ENCODE measurements at places on chromosomes 13 and 19. TPM values are rescaled to one million over a fixed set of nuclear protein-coding genes. Genes with fewer than 3 reads are reported as not detected.

DNA sequence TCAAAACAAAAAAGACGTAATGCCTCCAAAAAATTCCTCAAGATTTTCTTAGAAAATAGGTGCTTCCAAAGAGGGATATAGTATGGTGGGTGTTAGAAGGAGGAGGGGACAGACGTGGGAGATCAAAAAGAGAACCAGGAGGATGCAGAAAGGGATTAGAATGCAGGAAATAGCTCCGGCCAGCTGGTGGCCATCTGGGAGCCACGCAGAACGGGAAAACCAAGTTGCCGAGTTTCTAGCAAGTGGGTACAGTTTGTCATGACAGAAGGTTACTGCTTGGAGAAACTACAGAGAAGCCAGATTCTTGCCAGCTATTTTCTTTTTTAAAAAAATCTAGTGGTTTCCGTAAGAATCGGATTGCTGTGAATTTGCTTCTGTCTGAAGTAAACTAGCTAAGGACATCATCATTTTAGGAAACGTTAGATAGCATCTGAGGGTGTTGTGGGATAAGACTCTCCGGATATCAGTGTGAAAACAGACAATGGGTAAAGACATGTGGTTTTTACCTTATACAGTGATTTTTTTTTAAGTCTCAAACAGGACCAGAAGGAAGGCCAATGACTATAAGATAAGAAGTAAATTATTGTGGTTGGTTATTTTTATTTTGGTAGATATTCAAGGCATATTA is 104.9 kb downstream of the HSPH1 start:
- DNase-seq: no peak

DNA sequence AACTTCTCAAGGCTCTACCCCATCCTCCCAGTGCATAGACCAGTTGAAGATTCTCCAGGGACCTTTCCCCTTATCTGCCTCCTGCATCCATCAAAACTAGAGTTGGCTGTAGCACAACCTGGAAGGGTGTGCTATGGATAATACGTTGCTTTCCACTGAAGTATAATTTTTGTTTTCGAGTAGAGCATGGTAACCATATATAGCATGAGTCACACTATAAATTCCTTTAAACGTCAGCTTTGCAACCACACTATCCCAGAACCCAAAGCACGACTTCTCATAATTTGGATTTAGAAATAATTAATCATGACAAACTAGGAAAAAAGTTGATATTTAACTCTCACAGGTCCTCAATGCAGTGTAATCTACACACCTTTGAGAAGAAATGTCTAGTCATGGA is 138.3 kb upstream of the NBEA start:
- no peak for DNase-seq

- no peak for DNase-seq
Measured at GRCh38 chr13:75299246-75299645, 182.7 kb downstream of the TBC1D4 start.

DNA sequence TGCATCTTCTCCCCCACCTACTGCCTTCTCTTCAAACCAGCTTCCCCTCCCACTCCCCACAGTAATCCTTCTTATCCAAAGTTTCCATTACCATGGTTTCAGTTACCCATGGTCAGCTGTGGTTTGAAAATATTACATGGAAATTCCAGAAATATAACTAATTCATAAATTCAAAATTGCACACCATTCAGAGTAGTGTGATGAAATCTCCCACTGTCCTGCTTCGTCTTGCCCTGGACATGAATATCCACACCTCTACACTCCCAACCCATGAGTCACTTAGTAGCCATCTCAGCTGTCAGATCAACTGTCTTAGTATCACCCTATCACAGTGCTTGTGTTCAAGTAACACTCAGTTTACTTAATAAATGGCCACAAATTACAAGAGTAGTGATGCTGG is 3.8 kb upstream of the KCTD12 start:
- DNase-seq: no peak

DNA sequence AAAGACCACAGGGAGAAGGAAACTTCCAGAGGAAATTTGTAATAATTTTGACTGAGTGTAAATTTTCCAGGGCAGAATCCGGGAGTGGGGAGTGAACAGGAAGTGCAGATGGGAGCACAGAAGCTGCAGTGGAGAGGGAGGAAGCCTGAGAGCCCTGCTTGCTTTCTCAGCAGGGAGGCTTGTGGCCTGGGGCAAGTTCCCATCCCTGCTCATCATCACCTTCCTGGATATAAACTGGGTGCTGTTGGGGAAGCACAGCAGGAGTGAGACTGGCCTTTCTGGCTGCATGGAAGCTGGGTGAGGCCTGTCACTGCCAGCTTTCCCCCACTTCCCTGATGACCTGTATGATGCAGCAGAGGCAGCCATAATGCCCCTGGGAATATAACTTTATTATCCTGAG is 532.9 kb downstream of the SLITRK6 start:
- no peak for DNase-seq

DNA sequence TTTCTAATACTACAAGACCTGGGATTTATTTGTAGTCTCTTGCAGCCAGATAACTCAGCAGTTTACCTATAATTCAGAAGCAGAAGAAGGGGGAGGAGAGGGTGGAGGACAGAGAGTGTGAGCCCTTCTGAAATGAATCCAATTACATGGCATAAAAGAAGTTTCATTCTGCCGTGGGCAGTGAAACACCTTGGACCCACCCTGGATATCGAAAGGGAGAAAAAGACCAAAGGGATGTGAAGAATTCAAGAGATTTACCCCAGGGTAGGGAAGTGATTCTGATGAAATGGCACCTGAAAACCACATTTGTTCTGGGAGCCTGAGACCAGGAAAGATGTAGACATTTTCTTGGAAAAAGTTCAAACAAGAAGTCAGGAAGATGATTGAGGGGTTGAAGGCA is 140.9 kb downstream of the NDFIP2 start:
- no peak for DNase-seq

- no peak for DNase-seq
Measured at GRCh38 chr13:105365831-105366230, 1169.6 kb downstream of the EFNB2 start.

- no peak for DNase-seq
Measured at GRCh38 chr19:29323021-29323430, 110.1 kb upstream of the UQCRFS1 start.

Gene ZBTB32
- not detected for polyA plus RNA-seq

DNA sequence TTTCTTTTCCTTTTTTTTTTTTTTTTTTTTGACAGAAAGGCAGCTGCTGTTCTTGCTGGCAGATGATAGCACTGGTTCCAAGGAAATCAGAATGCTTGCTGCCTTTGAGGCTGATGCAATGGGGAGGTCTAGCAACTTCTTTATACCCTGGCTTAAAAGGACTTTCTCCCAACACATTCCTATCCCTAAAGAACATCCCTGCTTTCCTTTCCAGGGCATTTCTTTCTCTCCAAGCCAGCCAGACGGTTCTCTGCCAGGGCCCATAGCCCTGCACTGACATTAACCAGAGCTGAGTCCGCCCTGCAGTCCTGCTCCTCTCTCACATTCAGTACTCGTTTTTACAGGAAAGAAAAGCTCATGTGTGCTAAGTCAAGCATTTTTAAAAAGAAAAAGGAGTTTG is 133.9 kb upstream of the WASF3 start:
- no peak for DNase-seq

- no peak for DNase-seq
Measured at GRCh38 chr19:1222394-1222793, 15.4 kb downstream of the CBARP start.

Gene ANGPTL4
- 11.7 TPM for polyA plus RNA-seq

- peak; percentile 74 for DNase-seq
Measured at GRCh38 chr19:14528419-14529253, 758 bp upstream of the TECR start.

GRCh38 chr19:18683109-18683957 is at the start of gene CRTC1:
CRTC1 (plus strand) TSS chr19:18683680; CDS start chr19:18683703, 23 bp downstream.
- DNase-seq: peak; percentile 93

Gene VSTM2B
- polyA plus RNA-seq: not detected

DNA sequence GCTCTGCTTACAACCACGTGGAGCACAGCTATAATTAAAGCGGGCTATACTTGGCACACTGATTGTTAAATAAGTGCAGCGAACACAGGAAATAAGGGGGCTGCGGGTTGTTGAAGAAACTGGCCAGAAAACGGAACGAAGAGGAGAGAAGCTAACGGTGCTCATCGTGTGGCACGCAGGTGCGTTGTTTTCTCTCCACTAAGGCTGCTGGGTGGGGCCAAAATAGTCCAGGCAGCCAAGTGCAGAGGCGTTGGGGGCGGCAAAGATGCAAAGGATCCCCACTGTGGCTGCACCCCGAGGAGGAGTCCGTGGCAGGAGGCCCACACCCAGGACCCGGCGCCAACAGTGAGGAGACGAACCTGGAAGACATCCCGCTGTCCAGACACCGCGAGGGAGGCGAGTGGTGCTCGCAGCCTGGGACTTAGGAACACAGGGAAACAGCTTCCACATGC is 8.1 kb upstream of the ARL11 start:
- no peak for DNase-seq

- DNase-seq: no peak
Measured at GRCh38 chr13:37132211-37132610, 26.7 kb upstream of the CSNK1A1L start.

GRCh38 chr19:16366433-16367260 is 42.0 kb downstream of the KLF2 start:
- peak; percentile 44 for DNase-seq

DNA sequence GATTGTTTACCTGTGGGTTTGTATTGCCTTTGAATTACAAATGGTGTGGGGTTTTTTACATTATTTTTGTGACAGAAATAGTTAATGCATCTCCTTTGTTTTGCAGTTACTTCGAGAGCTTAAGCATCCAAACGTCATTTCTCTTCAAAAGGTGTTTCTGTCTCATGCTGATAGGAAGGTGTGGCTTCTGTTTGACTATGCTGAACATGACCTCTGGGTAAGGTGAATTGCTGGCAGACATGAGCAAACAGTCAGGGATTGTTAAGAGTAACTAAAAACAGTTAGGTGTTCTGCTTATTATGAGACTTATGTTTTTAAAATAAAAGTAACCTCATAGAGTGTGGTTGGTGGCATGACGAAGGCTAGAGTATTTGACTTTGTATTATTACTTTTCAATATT is 95.0 kb downstream of the CDK8 start:
- DNase-seq: no peak

- DNase-seq: no peak
Measured at GRCh38 chr19:1650650-1651567, 1.5 kb downstream of the TCF3 start.

DNA sequence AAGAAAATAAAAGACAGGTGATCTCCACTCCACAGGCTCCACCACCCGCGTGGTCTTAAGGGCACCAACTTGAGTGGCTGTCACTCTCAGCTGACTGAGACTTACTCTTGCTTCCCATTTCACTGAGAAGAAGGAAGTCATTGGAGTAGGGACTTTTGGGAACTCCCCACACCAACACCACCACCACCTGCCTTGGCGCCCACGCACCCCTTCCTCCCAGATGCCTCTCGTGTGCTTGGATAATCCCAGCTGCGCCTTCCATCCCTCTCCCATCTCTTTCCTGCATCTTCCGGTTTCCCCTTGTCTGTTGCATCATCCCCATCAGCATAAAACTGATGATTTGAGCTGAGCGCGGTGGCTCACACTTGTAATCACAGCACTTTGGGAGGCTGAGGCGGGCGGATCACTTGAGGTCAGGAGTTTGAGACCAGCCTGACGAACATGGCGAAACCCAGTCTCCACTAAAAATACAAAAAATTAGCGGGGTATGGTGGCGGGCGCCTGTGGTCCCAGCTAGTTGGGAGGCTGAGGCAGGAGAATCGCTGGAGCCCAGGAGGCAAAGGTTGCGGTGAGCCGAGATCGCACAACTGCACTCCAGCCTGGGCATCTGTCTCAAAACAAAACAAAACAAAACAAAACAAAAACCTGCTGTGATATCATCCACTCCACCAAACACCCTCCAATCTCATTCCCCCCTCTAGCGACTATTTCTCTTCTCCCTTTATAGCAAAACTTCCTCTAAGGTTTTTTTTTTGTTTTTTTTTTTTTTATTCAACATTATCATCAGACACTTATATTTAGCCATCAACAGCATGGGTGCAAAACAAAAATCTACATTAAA is 25.5 kb downstream of the AP2S1 start:
- DNase-seq: no peak

GRCh38 chr19:42306646-42307045 is 4.2 kb upstream of the PAFAH1B3 start:
- no peak for DNase-seq

Gene PGLYRP1
- polyA plus RNA-seq: not detected

- DNase-seq: no peak
Measured at GRCh38 chr13:30837227-30838159, 68.6 kb upstream of the MEDAG start.

Gene F10
- polyA plus RNA-seq: 41.7 TPM

GRCh38 chr13:50798923-50799322 is 44.6 kb downstream of the DLEU7 start:
- DNase-seq: no peak

GRCh38 chr13:28564030-28564429 is 69.1 kb upstream of the FLT1 start:
- no peak for DNase-seq

DNA sequence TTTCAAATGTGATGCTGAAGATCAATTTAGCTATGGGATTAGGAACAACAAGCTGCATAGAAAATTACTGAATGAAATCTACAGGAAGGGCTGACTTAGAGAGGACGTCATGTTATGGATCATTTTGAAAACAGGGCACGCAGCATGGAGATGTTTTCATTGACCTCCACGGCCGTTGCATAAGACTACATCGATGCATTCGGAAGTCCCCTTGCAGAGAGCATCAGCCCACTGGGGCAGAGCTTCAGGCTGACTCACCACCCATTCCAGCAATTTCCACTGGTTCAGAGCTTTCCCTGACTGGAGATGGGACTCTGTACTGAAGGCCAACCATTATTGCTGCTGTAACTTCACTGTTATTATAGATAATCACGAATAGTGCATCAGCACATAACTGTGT is 305.3 kb downstream of the IRS2 start:
- DNase-seq: no peak

DNA sequence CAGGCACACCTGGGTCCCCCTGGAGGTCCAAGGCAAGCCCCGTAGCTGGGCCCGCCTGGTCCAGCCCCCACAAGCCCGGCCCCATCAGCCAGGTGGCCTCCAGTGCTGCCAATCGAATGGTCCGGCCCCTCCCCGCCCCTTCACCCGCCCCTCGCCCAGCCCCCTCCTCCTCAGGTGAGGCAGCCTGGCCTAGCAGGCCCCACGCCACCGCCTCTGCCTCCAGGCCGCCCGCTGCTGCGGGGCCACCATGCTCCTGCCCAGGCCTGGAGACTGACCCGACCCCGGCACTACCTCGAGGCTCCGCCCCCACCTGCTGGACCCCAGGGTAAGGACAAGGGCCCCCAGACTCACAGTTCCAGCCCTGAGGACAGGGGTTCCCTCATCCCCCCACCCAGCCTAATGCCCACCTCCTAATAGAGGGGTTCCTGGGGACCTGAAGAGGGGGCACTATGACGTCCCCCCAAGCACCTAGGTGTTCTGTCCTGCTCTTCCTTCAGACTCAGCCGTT is at the start of gene HPN:
Gene HPN, plus strand, starts transcription at position 174 of the 508 bp plus-strand sequence. CDS start 786 bp downstream, outside the sequence.
- no peak for DNase-seq

Data from ovary (tissue), 10 donors.